ELR (cell line): ENCODE measurements at places on chromosomes 5 and 9.

- DNase-seq: peak; percentile 62
Measured at GRCh38 chr9:5549658-5550650, 39.6 kb downstream of the PDCD1LG2 start.

- DNase-seq: no peak
Measured at GRCh38 chr5:57191163-57191562, 17.3 kb downstream of the GPBP1 start.

GRCh38 chr5:94856257-94856800 lies 237.9 kb downstream of the SLF1 start:
- DNase-seq: no peak

DNA sequence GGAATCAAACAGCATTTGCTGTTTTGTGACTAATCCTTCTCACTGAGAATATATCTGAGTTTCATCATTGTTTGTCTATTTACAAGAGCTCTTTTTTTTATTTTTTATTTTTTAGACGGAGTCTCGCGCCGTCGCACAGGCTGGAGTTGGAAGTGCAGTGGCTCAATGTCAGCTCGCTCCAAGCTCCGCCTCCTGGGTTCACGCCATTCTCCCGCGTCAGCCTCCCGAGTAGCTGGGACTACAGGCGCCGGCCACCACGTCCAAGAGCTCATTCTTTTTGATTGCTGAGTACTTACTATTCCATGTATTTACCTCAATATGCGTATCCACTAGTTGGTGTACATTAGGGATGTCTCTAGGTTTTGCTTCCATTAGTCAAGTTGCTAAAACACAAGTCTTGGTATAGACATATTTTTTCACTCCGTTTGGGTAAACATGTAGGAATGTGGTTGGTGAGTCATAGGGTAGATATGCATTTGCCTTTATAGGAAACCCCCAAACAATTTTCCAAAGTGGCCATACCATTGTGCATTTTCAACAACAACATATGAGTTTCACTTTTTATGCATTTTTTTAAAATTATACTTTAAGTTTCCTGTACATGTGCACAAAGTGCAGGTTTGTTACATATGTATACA lies 1005.0 kb upstream of the CDH10 start:
- peak; percentile 4 for DNase-seq

DNA sequence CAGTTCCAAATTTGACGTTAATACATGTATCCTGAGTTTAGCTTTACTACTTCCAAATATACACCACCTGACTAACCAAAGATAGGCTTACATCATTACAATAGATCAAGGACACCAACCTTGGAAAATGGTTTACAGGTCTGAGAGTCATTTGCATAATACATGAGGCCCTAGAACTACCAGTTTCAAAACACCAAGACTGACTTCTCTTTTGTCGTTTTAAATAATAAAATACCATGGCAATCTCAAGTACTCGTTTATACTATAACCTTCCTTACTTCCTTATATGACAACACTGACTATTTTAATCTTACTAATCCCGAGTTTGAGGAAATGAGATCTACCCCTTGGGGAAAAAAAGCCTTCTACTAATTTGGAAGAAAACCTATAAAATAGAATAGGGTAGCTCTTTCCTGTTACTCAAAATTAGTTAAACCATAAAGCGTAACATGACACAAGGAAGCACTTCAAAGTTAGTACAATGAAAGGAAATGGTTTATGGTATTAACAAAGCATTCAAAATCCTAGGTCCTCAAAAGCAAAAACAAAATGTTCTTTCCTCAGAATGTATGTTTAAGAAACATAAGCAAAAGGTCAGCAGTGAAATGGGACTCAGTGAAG lies 42.1 kb downstream of the UBQLN1 start:
- no peak for DNase-seq

DNA sequence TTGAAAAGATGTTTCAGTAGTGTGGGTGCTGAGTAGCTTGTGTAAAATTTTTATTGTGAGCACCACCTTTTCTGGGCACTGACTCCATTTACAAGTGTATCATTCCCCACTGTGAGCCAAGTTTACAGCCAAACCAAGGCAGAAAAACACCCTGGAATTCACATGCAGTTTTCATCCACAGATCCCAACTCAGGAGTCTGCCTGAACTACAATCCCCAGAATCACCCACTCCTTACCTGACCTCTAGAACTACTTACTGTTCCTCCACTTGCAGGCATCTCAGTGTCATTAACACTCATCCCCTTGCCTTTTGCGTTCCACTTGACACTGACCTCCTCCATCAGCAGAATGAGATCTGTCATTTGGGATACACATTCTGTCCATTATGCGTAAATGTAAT lies 2042.6 kb upstream of the CDH6 start:
- no peak for DNase-seq

- DNase-seq: no peak
Measured at GRCh38 chr5:154335065-154335448, 110.7 kb upstream of the SAP30L start.

- peak; percentile 84 for DNase-seq
Measured at GRCh38 chr5:56012281-56012963, 17.7 kb upstream of the IL6ST start.

DNA sequence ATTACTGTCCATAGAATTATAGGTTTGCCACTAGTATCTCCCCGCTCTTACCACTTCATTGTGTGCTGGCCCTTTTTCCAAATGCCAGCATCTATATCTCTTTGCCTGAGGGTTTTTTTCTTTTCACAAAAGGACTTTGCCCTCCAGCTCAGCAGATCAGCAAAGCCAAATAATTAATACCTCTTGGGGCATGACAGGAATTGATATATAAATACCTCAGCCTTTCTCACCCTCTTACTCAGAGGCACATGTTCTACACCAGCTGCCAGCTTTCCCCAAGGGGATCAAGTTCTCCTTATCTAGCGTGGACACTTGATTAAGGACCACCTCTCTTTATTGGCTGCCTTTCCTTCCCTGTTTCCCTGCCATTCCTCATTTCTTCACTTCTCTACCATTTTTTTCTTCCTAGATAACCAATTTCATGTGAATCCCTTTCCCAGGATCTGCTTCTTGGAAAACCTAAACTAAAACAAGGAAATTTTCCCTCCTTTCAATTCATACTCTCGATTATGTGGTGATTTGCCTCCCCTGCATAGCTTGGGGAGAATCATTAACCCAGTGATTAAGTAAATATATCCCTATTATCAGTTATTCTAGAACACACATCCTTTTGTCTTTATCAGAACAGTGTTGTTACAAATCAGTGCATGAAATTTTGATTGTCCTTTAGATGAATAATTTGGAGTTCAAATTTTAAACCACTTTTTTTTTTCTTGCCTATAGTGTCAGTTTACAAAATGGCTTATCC lies 6.9 kb upstream of the NUDT12 start:
- DNase-seq: no peak

GRCh38 chr9:88533951-88534455 lies 975 bp upstream of the NXNL2 start:
- peak; percentile 83 for DNase-seq

GRCh38 chr9:121362813-121363621 lies 7.0 kb downstream of the STOM start:
- DNase-seq: peak; percentile 78

DNA sequence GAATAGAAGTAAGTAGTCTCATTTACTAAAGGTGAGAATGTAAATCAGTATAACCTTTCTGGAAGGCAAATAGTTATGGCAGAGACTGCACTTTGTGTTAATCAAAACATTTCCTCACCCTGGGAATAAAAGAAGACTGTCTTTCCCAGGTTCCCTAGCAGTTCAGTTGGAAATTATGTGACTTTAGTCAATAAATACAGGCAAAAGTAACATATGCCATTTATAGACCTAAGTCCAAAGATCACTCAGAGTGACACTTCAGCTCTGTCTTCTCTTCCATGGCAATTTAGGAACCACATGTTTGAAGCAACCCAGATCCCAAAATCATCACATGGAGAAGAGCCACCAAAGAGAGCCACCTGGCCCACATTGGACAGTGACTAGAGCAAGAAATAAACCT lies 160.7 kb upstream of the SV2C start:
- DNase-seq: no peak

DNA sequence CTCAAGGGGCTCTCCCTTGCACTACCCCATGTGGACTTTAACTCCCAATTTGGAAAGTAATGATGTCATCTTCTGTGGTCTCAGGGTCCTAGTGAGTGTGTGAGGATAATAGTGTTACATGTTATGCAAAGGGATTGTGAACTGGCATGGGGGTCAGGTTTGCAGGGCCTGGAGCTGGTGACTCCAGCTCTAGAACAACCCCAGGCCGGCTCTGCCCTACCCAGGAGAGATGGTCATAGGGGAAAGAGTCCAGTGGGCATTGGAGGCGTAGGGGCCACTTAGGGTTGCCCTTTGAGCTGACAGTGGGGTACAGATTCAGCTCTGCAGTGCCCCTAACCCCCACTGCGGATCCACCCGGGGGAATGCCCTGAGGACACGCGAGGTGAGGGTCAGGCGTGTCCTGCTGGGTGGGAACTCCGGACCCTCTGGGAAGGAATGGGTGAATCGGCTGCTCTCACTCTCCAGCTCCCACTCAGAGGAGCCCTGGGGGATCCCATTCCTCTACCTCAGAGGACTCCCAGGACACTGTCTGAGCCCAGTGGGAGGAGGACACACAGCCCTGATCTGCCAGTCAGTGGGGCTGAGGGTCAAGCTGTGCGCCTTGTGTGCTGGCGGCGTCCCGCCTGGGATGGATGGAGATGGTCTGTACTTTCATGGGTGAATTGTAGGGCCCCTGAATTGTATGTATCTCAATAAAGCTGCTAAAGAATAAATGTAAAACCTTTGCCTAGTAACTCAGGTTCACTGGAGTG lies 2.5 kb upstream of the NKD2 start:
- no peak for DNase-seq

DNA sequence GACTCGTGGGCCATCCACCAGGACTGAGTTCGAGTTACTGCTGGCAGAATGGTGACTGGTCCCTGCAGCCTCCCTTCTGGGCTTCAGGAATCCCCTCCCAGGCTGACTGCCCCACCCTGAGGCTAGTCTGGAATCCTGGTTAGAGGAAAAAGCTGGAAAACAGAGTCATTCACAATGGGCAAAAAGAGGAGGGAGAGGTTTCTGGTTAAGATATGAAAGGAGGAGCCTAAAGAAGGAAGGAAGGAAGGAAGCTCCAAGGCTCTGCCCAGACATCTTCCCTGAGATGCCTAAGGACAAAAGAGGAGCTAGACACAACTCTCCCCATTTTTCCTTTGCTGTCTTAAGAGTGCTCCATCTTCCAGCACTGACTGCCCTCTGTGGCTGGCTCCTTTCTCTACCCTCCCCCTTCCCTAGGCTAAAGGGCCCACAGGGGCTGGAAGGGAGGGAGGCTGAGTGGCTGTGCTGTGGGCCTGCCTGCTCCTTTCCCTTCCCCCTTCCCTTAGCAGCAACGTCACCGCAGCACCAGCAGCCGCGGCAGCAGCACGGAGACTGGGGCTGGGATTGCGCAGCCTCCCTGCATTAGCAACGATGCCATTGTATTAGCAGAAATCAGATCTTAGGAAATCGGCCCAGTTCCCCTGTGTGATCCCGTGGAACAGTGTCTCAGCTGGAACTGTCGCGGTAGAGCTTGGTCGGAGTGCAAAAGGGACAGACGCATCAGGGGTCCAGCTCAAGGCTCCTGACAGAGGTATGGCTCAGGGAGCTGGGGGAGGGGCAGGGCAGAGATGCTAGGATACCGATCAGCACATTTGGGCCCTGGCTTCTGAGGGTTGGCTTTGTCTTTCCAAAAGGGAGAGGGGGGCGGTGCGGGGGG lies 48.7 kb downstream of the RUSC2 start:
- peak; percentile 77 for DNase-seq

DNA sequence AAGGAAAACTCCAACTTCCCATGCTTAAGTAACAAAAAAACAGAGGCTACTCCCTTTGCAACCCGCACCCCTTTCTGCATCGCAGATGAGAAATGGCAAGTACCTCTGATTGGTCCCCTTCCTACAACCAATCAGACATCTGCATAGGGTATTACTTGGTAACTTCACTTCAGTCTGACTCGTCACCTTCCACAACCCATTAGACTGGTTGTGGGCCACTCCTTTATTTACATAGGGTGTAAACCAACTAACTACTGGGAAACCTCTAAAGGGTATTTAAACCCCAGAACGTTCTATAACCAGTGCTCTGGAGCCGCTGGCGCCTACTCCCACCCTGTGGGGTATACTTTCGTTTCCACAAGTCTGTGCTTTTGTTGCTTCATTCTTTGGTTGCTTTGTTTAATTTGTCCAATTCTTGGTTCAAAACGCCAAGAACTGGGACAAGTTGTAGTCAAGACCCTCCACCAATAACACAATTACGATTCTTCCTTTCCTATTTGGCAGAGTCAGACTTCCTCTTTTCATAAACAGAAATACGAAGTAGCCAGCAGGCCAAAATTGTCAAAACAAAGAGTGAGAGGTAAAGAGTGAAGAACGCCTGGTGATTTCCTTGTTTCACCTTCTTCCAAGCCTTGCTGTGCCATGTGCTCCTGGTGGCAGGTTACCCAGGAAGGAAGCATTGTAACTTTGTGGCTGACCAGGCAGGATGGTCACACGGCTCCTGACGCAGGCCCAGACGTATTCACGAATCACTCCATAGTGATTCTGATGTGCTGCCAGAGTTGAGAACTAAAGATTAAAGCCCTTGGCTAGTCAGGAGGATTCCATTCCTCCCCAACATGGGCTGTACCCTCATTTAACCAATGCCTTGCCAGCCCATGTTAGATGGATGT lies 477.4 kb downstream of the ARHGEF28 start:
- DNase-seq: no peak

- peak; percentile 88 for DNase-seq
Measured at GRCh38 chr5:96209829-96210228, 223.2 kb downstream of the PCSK1 start.

DNA sequence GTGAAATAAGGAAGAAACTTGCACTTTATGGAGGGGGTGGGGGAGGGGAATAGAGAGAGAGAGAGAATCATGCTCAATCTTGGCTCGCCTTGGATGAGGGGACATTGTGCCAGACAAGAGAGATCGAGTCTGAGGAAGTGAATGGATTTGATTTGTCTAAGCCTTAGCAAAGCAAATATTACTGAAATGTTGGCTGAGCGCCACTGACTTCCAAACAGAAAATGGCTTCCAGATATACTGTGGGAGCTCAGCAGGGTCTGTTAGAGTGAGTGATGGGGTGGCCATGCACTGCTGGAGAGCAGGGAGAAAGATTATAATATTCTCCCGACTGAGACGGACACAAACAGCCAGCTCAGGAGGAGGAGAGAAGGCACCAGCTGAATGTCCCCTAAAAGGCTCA lies 34.5 kb downstream of the BRINP1 start:
- DNase-seq: no peak

GRCh38 chr9:69805962-69806515 lies 14.6 kb upstream of the CFAP95 start:
- no peak for DNase-seq
